ENCODE measurements at places on chromosomes 2 and 18.

DNA sequence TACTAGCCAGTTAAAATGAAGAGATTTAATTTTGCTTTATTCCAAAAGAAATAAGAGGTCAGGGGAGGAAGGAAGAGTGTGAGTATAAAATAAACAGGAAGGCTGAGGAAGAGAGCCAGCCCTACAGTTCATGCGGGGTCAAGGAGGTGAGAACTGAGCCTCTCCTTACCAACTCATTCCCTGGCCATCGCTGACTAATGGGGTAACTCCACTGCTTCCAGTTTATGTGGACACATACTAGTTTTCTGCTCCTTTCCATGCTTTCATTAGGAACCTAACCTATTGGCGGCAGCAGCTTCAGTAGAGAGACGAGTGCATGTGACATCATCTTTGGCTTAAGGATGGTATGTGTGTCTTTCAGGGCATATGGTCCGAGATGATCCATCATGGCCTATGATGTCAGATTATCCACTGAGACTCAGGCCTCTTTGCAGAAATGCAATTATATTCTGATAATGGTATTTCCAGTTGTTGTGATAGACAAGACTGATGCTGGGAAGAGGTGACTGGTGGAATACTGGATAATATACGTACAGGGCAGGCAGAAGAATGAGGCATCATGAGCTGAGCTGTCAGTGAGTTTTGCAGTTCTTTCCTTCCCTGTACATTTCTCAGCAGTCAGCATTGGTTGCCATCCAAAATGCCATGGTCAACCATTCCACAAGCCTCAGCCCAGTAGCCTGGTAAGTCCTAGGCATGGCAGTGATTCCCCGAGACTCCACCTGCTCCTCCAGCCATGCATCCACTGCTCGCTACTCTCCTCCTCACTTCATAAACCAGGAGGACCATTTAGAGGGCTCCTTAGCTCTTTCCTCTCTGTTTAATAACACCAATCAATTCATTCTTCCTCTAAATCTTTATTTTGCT is 184.6 kb upstream of the OSR1 start:
- no peak for DNase-seq

DNA sequence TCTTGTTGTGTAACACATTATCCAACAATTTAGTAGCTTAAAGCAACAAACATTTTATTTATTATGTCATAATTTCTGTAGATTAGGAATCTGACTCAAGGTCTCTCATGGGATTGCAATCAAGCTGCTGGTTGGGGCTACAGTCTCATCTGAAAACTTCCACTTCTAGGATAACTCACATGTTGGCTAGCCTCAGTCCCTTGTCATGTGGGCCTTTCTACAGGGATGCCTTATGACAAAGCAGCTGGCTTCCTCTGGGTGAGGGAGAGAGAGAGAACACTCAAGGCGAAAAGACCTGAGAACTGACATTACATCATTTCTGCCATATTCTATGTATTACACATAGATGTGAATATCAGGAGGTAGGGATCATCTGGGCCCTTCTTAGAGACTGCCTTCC is 317.9 kb upstream of the VRK2 start:
- DNase-seq = no peak

DNA sequence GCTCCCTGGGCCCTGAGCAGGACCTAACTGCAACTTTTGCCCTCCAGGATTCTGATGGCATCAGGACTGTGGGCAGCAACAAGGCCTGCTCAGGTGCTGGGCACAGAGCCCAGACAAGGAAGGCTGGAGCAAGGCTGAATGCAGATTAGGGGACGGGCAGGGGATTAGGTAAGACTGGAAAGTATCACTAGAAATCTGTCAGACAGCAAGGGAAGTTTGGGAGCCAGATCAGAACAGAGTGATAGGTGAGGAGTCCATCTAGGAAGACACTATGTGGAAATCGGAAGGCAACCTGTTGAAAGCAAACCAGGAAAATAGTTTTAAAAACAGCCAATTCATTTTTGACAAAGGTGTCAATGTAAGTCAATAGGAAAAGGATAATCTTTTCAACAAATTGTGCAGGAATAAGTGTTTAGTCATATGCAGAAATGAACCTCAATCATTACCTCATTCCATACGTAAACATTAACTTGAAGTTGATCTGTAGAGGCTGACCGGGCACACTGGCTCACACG is 56.4 kb upstream of the STPG4 start:
- DNase-seq = no peak

DNA sequence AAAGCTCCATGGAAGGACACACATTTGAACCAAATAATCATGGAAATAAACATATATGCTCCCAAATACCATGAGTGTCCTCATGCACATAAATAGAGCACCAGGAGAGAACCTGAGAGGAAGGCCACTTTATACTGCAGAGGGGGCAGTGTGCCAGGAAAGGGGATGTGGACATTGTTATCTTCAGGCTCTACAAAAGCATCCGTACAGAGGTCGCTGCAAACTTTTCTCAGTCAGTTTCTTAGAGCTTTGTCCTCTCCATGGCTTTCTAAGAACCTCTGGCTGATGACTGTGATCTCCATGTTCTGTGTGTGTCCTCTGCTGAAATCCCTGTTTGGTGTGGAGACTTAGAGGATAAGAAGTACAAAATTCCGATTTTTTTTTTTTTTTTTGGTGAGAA is 515.7 kb downstream of the CNTNAP5 start:
- DNase-seq = no peak

DNA sequence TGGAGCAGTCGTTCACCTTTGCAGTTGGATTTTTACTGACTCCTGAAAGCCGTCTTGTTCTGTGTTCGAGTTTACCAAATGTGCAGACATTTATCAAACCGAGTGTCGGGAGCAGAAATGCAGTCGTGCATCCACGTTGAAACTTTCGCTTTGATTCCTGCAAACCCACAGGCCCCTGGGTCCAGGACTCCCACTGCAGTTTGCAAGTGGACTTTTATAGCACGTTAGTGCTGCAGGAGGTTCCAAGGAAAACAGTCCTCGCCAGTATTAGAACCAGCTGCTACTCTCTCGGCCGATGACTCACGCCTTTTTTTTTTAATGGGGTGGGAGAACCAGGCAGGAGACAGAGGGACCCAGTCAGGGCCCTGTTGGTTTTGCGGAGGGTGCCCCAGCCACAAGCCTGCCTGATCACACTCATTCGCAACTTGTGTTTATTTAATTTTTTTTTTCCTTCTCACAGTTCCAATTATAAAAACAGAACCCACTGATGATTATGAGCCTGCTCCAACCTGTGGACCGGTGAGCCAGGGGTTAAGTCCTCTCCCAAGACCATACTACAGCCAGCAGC is 90.1 kb downstream of the NFATC1 start:
- DNase-seq = no peak

DNA sequence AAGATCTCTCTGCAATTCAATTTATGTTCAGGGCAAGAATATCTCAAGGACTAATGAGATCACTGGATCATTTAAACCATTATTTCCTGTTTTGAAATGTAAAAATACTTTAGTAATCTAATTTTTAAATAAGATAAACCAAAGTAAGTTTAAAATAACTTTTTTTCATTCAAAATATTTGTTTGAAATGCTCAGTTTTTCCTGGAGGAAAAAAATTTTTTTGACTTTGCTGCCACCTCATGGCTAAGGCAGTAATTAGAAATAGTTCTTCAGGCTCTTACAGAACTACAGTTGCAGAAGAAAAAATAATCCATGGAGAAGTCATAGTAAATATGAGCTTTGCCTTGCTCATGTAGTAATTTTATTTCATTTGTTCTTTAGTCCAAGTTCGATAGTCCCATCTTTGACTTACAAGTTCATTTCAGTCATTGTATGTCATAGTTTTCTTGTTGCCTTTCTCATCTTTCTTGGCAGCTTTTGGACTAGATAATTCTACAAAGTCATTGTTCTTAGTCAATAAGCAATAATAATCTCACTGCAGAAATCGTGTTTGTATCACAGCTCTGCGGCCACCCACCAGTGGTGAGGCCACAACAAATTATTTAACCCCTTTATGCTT is 127.4 kb downstream of the DPP4 start:
- peak; percentile 19 for DNase-seq

- DNase-seq = no peak
Observed at GRCh38 chr2:30310371-30310770, 79.0 kb downstream of the LBH start.

DNA sequence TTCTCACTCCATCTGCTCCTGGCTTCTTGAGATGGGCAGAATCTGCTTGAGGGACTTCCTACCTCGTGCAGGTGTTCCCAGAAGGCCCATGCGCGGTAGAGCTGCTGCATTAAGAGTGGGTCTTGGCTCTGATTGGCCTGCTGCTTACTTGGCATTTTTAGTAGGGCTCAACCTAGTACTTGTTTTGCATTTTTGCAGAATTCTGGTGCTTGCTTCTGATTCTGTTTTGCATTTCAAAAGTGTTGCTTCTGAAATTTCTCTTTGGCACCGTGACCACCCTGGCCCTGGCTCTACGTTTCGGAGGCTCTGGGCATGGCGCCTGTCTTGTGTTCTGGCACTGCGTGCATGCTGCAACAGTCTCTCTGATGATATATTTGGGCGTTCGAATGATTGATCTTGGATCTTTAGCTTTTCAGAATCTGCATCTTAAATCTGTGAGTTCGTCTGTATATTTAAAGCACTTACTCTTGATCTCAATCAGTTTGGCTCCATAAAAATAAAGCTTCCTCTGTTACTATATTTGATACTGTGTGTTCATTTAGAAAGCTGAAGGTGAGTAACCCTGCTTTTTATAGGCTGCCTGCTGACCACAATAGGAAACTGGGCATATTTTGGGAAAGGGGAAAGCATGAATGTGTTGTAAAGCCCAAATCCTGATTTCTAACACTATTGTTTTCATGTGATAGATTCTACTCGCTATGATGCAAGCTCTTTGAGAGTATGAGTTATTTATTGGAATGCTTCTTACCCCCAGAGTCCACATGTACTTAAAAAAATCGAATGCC is 22.2 kb downstream of the EFR3B start:
- DNase-seq = no peak

GRCh38 chr18:69968039-69968438 is 20.4 kb upstream of the CD226 start:
- no peak for DNase-seq

DNA sequence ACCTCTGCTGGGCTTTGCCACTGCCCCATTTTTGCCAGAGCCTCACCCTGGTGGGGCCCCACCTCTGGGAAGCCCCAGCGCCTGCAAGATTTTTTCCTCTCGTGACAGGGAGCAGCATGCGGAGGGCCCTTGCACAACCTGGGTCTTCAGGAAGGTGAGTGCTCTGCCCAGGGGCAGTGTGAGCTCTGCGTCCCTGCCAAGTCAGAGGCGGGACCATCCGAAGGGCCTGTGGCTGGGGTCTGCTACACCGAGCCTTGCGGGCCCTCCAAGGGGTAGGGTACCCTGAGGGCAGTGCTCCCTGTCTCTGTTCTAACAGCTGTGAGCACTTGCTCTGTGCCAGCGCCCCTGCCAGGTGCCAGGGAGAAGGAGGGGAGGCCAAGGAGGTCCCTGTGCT is 5.8 kb upstream of the ODC1 start:
- no peak for DNase-seq

DNA sequence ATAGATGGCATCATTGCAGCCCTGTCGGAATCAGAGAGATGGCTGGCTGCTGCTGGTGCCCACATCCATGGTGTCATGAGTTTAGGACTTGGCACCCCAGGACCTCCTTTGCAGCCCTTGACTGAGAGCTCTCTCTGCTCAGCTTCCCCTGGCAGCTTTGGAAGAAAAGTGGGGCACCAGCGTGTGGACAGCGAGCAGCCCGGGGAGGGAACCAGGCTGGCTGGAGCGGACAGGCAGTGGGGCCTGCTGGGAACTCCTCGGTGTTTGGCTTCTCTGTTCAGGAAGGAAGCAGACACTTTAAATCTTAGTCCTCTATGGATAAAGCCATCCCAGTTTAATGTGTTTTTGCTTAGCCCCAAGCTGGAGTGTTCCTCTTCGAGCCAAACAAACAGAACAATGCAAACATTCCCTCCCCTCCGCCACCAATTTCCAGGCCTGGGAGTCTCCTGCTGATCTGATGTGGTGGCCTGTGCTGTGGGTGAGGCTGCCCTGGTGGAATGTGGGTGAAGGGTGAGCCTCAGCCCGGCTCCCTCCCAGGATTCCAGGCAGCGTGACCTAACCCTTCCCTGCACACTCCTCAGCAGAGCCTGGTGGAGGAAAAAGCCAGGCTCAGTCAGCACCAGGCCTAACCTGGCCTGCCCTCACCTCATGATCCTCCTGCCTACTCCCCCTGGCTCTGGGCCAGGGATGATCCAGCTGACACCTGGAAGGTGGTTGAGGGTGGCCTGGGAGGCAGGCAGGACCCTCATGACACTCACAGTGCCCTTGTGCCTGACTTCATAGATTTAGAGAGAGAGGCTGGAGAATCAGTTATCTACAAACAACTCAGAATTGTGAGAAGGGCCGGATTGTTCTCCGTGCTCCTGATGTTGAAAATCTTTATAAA is 21.6 kb upstream of the ITGB6 start:
- DNase-seq = no peak

DNA sequence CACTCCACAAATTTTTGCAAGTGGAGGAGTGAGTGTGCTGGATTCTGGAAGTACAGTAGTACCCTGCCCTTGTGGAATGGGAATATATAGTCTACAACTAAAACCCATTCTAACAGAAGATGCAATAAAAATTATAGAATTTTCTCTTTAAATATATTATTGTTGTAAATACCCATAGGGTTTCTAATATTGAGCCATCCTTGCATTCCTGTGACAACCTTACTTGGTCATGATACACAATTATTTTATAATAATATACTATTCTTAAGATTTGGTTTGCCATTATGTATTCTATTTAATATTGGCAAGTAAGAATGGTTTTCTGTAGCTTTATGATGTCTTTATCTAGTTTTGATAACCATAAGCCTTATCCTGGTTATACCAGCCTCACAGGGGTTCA is 52.2 kb downstream of the EML6 start:
- DNase-seq = no peak

Measured in NCI-H774 (cell line).